ENCODE measurements at places on chromosomes 5 and 9.
A peak's percentile ranks its signal among the peaks of the same experiment; 100 is the strongest.

DNA sequence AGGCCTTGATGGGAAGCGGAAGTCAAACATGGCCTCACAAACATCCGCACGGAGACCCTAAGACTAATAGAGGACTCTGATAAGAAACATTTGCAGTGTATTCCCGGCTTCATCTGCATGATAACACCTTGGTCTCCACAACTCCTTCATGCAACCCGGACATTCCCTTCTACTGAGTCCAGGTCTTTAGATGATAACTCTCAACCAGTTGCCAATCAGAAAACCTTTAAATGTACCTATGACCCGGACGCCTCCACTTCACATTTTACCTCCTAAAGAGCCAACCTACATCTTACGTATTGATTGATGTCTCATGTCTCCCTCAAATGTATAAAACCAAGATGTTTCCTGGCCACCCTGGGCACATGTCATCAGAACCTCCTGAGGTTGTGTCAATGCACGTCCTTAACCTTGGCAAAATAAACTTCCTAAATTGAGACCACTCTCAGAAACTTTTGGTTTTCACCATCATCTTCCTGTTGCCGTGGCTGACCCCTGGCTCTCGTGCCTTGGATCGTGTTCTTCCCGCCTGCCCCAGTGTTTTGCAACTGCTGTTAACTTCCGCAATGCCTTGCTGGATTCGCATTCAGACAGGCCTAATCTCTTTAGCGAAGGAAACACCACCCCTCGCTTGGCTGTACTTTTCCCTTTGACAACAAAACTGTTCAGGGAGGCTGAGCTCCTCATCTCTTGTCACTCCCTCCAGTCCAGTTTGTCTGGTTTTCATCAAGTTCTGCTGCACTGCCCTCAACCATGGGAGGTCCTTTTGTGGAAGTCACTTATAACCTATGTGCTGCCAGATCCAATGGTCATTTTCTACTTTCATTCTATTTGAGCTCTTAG, 1.1 kb upstream of the DAP start:
- peak; percentile 83 for DNase-seq

- no peak for DNase-seq
These were observed 23.6 kb upstream of the RAB14 start for GRCh38 chr9:121225240-121225639.

DNA sequence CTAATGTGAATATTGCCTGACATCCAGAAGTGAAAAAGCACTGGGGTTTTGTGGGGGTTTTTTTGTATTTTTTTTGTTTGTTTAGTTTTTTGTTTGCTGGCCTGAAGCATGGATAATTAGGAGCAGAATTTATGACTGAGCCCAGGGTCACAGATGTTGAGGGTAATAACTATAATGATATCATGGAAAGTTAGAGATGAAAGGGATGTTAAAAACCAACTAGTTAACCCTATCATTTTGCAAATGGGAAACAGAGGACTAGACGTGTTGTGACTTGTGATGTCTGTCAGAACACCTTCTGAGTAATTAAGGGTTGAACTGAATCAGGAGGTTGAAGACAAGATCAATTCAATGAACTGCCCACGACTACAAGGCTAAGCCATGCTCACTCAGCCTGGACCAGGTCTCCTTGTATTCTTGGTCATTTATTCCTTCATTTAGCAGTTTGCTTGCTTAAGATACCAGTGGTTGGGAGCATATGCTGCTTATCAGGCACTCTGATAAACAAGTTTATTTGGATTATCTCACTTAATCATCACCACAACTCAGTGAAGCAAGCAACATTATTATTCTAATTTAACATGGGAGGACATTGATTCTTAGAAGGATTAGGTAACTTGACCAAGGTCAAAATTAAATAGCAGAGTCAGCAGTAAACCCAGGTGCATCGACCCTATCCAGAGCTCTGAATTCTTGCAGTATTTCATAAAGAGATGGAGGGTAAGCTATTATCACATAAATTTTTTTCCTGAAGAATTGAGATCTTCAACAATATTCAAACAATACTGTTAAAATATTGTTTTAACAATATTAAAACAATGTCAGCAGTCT, 75.7 kb upstream of the PIK3R1 start:
- no peak for DNase-seq

GRCh38 chr5:173108914-173109313, 35.4 kb upstream of the BNIP1 start:
- DNase-seq = peak; percentile 4

DNA sequence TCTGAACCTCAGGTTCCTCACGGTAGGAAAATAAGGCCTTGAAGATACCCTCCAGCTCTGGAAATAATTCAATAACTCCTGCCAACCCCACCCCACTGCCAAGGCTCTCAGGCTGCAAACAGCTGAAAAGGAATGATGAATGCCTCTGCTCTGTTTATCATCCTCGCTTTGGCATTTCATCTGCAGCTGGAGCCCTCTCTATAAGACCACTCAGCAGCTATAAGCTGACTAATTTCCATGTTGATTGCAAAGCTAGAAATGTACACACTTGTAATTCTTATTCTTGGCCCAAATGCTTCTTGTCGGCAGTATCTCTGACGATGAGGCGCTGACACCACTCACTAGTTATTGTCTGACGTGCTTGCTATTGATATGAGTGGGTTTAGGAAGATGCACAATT, 408.4 kb upstream of the NMUR2 start:
- DNase-seq = no peak

GRCh38 chr9:86830356-86830755, 117.0 kb downstream of the GAS1 start:
- no peak for DNase-seq

- no peak for DNase-seq
These were observed 16.1 kb upstream of the LNPEP start for GRCh38 chr5:96919754-96920197.

DNA sequence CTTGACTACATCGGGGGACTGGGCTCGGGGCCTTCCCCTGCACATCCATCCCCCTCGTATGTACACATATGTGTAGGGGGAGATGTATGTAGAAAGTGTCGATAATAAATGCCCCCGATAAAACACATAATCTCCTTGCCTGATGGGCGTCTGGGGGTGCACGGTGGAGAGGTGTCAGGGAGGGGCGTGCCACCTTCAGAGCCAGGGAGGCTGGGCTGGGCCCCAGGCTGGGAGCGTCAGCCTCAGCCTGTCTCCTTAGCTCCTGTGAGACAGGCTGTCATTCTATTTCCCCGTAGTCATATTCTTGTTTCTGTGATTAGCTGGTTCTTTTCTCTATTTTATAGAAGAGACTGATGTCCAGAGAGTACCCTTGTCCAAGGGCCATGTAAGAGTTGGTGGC, 4.7 kb upstream of the RXRA start:
- DNase-seq = no peak

DNA sequence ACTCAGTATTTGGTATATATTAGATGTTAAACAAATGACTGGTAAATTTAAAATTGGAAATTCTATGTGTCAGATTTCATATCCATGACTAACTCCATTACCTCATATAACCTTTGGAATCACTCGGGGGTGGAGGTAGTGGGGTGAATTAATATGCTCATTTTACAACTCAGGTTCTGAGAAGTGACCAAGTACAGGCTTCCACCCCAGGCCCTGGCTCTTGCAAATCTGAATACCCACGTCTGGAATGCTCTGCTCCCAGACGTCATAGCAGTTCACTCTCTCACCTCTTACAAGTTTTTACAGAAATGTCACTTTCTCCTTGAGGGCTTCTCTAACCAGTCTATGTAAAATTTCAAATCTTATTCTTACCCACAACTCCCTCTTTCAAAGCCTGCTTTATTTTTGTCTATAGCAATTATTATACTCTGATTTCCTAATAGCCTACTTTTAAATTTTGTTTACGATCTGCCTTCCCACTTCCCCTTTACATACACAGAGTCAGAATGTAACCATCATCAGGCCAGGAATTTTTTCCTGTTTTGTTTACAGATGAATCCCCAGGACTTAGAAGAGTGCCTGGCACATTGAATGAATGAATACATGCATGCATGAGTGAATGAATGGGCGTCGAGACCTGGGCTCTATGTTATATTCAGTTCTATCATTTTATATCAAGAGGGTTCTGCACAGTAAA, 134.1 kb upstream of the IFNE start:
- no peak for DNase-seq

GRCh38 chr9:72476100-72476499, 45.3 kb upstream of the TMC1 start:
- DNase-seq = no peak

GRCh38 chr9:87178302-87178701, 231.0 kb upstream of the GAS1 start:
- no peak for DNase-seq

DNA sequence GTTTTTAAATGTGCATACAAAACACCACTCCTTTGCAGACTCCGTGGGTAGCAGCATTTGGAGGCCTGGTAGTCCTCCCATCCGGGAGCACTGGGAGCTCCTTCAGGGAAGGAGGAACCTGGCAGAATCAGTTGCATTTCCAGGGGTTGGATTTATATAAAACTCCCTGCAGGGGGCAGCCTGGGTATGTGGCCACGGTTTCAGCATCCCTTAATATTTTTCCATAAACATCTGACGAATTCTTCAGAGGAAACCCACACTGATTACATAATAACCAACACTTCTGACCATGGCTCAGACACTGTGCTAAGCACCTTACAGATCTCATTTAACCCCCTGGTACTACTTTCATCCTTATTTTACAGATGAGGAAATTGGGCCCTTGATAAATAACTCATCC, 6.1 kb upstream of the AFAP1L1 start:
- no peak for DNase-seq

DNA sequence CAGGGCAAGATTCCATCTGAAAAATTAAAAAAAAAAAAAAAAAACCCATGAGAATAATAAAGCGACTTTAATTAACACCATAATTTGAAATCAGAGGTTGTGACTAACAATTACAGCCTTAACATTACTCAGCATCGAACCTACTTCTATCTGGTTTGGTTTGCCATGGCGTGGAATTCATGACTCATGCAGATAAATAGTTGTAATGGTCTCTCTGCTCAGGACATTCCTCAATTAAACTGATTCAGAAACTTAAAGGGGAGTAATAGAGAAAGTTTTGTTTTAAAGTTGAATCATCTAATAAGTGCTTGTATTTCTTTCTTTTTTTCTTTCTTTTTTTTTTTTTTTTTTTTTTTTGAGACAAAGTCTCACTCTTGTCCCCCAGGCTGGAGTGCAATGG, 135.5 kb downstream of the SPATA31D1 start:
- no peak for DNase-seq

DNA sequence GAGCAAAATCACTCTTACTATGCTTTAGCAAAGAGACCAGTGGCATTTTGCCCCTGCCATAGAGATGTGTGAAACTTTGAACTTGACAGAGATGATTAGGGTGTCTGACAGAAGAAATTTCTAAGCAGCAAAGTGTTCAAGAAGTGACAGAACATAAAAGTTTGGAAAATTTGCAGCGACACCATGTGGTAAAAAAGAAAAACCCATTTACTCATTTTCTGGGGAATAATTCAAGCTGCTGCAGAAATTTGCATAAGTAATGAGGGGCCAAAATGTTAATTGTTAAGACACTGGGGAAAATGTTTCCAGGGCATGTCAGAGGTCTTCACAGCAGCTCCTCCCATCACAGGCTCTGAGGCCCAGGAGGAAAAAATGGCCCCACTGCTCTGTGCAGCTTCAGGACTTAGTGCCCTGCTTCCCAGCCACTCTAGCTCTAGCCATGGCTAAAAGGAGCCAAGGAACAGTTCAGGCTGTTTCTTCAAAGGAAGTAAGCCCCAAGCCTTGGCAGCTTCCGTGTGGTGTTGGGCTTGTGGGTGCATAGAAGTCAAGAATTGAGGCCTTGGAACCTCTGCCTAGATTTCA, 6.1 kb upstream of the AP3B1 start:
- no peak for DNase-seq

DNA sequence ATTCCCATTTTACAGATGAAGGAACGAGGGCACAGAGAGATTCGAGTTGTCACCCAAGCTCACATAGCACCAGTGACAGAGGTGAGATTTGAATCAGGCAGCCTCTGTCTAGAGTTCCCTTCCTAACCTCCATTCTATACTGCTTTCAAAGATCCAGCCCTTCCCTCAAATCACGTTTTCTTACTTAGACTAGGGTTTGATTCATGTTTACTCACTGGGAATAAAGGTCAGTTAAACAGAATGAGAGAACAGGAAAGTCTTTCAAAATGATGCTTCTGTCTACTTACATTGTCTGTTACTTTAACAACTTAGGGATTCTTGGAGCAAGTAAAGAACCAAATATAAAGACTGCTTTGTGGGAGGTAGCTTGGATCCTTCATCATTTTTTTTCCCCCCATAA, 40.0 kb downstream of the ZFAND5 start:
- no peak for DNase-seq

DNA sequence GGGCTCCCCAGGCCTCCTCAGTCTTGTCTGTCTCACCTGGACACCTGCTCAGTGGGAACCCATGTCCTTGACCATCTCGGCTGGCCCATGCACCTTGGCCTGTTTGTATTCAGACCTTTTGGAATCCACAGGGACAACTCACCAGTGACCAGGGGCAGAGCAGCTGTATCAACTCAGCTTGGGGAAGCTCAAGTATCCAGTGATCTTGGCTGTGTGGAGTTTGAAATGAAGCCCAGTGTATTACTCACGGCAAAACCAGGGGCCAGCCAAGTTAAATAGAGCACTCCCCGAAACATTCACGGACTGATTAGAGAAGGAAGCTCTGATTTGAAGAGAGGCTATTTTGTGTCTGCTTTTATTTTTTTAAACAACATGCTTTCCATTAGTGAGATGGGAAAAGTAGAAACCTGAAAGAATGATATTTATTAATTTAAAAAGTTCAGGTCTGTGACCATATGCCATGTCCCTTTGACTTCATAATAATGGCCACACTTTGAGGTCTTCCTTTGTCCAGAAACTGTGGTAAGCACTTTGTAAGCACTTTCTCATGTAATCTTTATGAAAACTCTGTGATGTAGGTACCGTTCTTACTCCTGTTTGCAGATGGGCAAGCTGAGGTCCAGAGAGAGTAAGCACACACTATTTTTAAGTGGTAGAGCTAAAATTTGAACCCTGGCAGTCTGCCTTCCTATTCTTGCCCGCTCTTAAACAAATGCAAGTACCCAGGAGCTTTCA, 656.5 kb downstream of the BNC2 start:
- DNase-seq = peak; percentile 81

Data from thyroid gland (tissue), 4 donors.